ENCODE measurements at places on chromosomes 2 and 18.
A peak's percentile ranks its signal among the peaks of the same experiment; 100 is the strongest.

DNA sequence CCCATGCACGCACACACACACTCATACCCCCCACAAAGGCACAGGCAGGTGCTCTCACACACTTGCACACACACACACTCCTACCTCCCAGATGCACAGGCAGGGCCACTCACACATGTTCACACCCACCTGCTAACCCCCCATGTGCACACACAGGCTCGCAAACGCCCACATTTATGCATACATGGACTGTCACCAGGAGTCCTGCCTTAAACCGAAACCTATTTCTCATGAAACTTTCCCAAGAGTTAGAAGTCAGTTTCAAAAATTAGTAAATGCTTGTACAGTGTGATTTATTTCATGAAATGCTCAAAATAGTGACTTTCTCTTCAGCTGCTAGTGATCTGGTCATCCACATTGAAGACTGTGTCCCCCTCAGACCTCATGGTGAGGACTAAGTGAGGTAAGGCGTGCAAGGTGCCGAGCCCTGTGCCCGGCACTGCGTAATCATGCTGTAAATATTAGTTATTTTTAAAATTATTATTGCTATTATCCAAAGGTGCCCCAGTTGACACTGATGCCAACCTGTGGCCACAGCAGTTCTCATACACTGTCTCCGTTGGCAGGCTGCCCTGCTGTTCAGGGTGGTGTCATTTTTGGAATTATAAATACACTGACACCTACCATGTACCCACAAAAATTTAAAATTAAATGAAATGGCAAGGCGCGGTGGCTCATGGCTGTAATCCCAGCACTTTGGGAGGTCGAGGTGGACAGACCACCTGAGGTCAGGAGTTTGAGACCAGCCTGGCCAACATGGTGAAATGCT lies 12.4 kb downstream of the CNNM4 start:
- DNase-seq, result no peak

DNA sequence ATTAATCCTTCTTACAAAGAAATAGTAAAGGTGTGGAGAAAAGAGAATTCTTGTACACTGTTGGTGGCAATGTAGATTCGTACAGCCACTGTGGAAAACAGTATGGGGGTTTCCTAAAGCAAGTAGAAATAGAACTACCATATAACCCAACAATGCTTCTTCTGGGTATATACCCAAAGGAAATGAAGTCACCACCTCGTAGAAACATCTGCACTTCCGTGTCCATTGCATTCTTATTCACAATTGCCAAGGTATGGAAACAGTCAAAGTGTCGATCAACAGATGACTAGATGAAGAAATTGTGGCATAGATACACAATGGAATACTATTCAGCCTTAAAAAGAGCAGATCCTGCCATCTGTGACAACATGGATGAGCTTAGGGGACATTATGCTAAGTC lies 93.4 kb upstream of the TGIF1 start:
- no peak for DNase-seq

- no peak for DNase-seq
Measured at GRCh38 chr2:162025121-162025911, 48.7 kb downstream of the DPP4 start.

DNA sequence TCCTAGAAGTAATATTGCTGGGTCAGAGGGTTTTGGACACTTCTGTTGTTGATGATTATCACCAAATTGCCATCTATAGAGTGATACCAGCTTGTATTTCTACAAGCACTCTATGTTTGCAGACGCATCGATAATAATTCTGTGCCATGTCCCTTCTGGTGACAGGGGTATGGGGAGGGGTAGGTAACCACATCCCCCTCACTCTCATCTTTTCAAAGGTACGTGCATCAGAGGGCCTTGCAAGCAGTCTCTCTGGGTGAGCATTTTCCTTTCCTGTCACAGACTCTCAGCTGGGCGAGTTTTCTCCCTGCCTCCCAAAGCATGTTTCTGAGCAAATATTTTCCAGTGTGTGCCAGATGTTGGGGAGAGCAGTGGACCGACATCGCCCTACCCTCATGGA lies 98.0 kb downstream of the SMAD7 start:
- DNase-seq, result no peak

GRCh38 chr18:58140387-58141325 lies 96.6 kb downstream of the NEDD4L start:
- DNase-seq, result no peak

DNA sequence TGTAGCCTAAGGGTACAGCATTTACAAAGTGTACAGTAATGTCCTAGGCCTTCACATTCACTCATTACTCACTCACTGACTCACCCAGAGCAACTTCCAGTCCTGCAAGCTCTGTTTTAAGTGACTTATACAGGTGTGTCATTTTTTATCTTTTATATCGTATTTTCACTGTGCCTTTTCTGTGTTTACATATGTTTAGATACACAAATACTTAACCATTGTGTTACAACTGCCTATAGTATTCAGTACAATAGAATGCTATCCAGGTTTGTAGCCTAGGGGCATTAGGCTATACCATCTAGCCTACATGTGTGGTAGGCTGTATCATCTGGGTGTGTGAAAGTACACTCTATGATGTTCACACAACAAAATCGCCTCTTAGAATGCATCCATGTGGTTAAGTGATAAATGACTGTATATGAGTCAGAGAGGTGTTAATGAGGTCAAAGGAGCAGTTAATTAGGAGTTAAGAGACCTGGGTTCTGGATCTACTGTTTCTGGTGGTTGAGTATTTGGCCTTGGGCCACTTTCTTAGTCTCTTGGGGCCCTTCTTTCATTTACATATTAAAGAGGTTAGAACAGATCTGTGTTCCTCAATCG lies 149.1 kb downstream of the GREB1L start:
- DNase-seq, result no peak

DNA sequence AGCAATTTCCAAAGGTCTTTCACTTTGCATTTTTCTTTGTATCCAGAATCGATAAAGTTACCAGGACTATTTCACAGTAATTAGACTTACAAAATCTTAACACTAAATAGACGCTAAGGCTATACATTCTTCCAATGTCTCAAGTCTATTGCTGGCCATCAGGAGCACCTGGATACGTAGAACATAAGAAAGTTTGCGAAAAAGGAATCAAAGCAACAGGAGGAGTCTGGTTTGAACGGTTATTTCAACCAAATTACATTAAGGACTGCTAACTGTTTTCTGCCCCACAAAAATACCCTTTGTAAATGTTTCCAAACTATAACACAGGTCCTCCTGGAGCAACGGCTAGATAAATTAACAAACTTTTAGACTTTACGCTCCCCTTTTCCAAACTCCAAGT lies 1.4 kb upstream of the HNRNPA3 start:
- no peak for DNase-seq

- no peak for DNase-seq
Measured at GRCh38 chr2:103669531-103669930, 907.7 kb downstream of the TMEM182 start.

- DNase-seq, result no peak
Measured at GRCh38 chr2:43116988-43117387, 109.4 kb downstream of the ZFP36L2 start.

- DNase-seq, result no peak
Measured at GRCh38 chr18:37805773-37806404, 240.3 kb upstream of the CELF4 start.

- no peak for DNase-seq
Measured at GRCh38 chr2:148538375-148538774, 106.2 kb upstream of the EPC2 start.

DNA sequence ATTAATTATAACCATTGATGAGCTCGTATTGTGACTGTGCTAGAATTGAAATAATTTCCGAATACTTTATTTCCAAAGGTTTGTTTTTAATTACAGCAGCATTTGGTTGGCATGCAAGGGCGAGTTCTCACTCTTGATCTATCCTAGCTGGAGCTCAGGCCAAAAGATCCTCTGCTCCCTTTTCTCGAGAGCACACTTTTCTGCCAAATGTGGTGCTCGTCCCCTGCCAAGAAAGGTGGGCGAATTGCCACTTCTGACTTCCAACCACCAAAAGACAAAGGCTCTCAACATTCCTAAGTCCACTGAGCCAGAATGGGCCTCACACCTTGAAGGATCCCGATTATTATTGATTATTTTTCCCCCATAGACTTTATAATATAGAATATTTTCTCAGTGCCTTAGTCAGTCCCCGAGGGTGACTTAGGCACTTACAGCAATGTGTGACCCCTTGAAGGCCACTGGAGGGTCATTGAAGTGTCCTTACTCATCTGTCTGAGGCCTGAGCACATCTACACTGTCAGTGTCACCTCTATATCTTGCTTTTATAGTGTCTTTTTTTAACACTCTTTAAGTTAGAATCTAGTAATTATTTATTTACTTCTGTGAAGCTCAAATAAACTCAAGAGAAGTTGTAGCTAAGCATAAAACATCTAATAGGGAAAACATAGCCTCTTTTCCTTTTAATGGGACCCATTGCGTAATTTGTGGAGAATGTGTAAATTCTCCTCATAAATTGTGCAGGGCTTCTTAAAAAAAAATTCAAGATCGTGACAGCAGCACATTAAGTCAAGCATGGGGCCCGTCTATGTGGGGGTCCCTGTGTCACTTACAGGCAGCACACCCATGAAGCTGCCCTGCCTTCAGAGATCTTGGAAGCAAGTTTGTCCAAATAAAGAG lies 98.3 kb downstream of the MEIS1 start:
- no peak for DNase-seq

- DNase-seq, result no peak
Measured at GRCh38 chr2:176189681-176190641, 1.5 kb downstream of the HOXD1 start.

- no peak for DNase-seq
Measured at GRCh38 chr18:11726556-11726955, 37.5 kb downstream of the GNAL start.

DNA sequence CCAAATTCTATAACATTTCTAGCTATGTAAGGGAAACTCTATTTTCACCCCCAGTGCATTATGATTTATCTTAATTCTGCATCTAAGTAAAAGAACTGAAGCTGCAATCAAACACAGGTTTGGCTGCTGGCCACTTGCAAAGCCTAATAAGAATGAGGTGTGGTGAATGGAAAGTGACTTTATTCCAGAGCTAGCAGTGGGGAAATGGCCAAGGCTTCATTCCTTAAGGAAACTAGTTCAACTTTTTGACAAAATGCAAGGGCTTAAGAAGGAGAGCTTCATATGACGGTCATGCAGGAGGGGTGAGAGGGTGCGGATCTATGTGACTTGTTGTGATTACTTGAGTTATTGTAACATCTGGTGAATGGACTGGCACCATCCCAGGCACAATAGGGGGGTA lies 1802.0 kb downstream of the SUCLG1 start:
- no peak for DNase-seq

- no peak for DNase-seq
Measured at GRCh38 chr2:99488539-99489062, 1.2 kb downstream of the REV1 start.

GRCh38 chr2:146651361-146651760 lies 1193.5 kb upstream of the ACVR2A start:
- DNase-seq, result no peak

DNA sequence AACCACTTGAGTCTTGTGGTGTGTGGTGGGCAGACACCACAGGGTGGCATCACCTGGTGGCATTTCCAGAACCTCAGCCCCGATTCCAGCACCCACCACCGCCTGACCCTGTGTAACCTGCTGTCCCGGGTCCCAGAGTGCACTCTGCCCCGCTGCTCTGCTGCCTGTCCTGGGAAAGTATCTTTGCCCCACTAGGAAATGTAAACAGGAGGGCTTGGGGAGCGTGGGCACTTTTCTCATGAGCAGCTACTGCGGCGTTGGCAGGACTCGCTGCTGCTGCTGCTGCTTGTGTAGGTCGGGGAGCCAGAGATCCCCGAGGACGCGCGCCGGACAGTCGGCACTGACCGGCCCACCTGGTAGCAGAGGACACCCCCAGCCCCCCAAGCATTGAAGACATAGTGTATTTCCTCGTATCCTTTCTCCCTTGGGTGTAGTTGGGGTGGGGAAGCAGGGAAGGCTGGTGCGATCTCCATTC lies 13.4 kb downstream of the DTYMK start:
- no peak for DNase-seq

GRCh38 chr2:201639205-201639604 lies 4.1 kb downstream of the TMEM237 start:
- no peak for DNase-seq

GRCh38 chr2:44450806-44451205 lies 89.1 kb downstream of the CAMKMT start:
- no peak for DNase-seq

GRCh38 chr2:231677632-231678104 lies 30.7 kb upstream of the PTMA start:
- DNase-seq, result peak; percentile 66

DNA sequence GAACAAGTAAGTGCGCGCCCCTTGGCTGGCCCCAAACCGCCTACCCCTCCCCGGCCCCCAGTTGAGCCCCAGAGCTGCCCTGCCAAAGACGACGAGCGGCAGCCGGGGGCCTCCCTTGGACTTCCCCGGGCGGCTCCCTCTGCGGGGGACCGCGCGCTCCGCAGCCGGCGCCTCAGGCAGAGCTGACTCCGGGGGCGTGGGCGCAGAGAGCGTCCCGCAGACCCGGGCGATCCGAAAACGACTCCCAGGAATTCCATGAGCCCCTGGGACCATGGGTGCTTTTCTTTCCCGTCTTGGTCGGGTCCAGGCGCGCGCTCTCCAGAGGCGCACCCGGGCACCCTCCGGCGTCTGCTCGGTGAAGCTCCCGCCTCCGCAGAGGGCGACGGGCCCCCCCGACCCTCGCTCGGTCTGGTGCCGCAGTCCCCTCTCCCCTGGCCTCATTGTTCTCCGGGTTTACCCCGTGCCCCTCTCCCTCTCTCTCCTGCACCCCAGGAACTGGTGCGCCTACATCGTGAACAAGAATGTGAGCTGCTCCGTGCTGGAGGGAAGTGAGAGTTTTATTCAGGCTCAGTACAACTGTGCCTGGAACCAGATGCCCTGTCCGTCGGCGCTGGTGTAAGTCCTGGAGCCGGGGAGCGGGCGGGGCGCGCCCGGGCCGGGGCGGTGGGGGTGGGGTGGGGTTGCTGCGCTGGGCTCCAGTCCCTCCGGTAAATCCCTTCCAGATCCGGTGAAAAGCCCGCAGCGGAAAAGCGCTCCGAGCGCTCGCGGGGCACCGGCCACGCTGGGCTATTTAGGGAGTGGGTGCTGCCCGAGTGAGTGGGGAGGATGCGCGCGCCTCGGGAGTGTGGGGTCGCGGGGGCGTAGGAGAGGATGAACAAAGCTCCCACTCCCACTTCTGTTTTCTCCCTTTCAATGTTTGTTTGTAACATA lies 776 bp downstream of the EMILIN2 start:
- DNase-seq, result no peak

GRCh38 chr18:58242435-58242834 lies 198.4 kb downstream of the NEDD4L start:
- DNase-seq, result no peak

DNA sequence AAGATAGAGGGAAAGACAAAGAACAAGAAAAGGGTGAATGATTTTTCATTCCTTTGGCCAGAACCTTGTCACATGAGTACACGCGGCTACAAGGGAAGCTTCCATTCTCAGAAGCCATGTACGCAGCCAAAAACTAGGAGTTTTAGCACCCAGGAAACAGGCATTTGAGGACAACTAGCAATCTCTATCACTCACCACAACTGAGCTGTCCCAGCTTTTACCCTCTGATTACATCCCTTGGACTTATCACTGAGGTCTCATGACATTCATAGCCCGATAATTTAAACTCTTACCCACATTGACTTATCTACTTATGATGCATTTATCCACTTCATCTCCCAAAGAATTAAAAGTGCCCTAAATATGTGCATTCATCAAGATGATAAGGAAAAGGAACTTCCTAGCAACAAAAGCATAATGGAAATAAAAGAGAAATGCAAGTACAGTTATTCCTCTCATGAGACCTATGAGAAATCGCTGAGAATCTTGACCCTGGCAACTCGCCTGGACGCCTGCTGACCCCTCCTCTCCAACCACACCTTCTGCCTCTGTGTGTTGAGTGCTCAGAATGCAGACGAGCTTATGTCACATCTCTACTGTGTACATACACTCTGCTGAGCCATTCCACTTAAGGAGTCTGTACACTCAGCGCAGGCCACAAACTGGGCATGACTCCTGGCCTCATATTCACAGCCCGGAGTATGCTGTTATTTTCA lies 28.7 kb upstream of the MFSD6 start:
- DNase-seq, result no peak

Measured in stimulated activated CD8-positive, alpha-beta memory T cell treated with anti-CD3 and anti-CD28 coated beads, Interleukin-2, amount 100 ng/mL, for 1 hour (primary cell).